ENCODE measurements at places on chromosomes 5 and 9. TPM values are rescaled to one million over a fixed set of nuclear protein-coding genes. Genes with fewer than 3 reads are reported as not detected.

GRCh38 chr9:35905051-35905781, 786 bp upstream of the HRCT1 start:
- peak; percentile 82 for DNase-seq

DNA sequence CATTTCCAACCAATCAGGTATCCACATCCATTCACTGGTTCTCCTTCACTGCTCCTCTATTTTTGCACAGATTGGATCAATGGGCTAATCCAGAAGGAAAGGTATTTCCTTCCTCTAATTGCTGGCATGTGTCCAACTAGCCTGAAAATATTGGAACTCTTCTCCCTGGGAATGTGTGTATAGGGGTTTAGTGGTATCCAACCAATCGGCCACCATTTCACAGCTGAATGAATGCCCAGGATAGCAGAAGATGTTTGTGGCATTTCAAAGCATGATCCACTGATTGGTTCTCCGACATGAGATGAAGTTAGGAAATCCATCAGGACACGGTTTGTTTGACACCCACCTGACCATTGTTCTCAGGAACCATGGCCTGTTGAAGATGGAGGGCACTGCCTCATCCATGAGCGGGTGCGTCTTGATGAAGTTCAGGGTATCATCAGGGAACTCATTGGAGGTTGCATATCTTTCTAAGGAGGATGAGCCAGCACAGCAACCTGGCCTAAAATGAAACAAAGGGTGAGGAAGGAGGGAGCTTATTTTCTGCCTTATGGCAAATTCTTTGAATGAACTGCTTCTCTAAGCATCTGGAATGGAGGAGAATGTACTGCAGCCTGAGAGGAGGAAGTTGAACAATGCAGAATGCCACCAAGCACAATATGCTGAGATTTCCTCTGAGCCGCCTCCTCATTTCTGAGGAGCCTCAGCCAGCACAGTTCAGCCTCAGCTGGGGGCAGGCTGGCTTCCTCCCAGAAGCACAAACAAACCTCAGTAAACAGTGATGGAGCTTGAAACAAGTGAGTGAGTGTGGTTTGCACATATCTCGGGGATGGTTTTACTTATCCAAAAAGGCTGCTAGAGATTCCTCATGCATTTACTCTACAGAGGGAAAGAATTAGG, 94.6 kb downstream of the SEMA6A start:
- no peak for DNase-seq

GRCh38 chr9:2055203-2055658, 40.1 kb downstream of the SMARCA2 start:
- peak; percentile 91 for DNase-seq

DNA sequence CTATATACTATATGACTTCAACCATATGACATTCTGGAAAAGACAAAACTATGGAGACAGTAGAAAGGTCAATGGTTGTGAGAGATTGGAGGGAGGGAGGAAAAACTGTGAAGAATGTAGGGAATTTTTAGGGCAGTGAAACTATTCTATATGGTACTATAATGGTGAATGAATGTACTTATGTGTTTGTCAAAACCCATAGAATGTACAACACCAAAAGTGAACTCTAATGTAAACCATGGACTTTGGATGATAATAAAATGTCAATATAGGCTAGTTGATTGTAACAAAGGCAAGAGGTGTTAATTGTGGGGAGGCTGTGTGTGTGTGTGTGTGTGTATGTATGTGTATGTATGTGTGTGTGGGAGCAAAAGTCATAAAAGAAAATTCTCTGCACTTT, 10.8 kb upstream of the STOM start:
- DNase-seq, result no peak

LCN12 gene
- total RNA-seq, result not detected

- peak; percentile 88 for DNase-seq
Observed at GRCh38 chr5:66989286-66989685, 207.3 kb downstream of the CD180 start.

DNA sequence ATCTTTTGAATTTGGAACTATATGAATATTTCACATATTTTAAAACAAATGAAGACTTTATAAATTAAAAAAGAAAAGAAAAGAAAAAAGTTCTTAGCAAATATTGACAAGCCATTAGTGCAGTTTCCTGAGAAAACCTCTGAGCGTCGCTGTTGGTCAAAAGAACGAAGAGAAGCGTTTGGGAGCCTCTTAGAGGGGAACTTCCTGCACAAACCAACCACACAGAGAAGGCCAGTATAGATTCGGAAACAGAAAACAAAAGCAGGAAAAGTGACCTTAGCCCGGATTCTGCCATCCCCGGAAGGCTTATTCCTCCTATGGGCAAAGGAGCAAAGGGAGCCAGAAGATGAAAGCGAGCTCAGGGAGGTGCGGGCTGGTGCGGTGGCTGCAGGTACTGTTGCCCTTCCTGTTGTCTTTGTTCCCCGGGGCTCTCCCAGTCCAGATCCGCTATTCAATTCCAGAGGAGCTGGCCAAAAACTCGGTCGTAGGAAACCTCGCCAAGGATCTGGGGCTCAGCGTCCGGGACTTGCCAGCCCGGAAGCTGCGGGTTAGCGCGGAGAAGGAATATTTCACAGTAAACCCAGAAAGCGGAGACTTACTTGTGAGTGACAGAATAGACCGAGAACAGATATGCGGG, at the start of gene PCDHGB2:
PCDHGB2 (plus strand) TSS at position 205 of the 637 bp plus-strand sequence; CDS start at position 347, 142 bp downstream.
- DNase-seq, result peak; percentile 73

STOML2 gene
- 138 TPM for total RNA-seq

RASEF gene
- not detected for total RNA-seq

GRCh38 chr9:545480-545879, 296.0 kb upstream of the DMRT1 start:
- DNase-seq, result no peak

DNA sequence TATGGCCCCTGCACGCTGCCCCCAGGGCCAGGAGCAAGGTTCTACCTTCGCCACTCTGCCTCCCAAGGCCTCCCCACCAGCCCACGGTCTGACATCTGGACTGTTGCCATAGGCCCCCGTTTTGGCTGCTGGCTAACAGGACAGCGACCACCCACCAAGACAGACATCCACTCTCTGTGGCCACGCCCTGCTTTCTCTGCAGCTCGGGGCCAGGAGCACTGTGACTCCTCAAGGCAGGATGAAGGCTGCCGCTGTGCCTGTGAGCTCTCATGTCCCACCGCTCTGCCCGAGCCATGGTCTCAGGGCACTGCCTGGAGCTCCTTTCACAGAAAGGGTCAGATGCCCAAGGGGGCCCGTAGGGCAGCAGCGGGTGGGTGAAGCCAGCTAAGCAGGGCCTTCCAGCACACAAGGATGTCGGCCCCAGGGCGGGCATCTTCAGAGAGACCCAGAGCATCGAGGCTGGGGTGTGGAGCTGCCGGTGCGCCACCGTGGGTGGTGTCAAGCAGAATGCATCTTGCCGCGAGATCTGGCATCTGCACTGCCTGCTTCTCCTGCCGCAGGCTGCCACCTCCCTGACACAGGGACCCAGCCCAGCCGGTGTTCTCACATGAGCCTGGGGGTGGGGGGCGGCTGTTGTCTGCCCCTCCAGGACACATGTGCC, 92.2 kb upstream of the ADAMTS2 start:
- DNase-seq, result no peak

GRCh38 chr9:115615821-115616665, 498.1 kb upstream of the TNC start:
- DNase-seq, result peak; percentile 95

DNA sequence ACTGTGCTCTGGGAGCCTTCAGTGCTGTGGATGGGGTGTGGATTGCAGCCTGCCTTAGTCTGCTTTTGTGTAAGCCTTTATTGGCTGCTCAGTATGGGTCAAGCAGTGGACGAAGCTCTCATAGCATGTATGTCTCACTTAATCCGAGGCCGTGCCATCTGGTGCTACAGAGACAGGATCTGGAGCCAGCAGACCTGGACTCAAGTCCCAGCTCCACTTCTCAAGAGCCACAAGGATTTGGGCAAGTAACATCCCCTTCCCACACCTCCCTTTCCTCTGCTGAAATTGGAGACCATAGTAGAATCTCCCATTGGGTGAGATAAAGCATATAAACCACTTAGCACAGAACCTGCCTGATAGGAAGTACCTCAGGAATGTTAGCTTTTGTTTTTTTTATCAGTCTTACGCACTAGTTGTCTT, 23.4 kb upstream of the LECT2 start:
- DNase-seq, result no peak

DNA sequence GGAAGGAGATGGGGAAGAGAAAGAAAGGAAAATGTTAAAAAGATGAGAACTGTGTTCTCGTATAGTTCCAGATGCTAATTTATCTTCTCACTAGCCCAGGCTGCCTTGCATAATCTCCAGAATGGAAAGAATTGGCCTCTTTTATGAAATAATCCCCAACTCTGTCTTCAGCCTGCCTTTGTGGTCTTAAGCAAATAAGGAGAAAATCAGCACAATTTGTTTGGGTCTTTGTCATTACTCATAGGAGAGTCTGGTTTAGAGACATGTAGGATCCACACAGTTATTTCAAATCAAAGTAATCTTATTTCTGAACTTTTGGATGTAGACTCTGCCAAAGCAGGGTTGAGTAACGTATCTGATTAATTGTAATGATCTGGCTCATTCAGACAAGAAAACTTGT, 50.7 kb upstream of the CAMK4 start:
- DNase-seq, result no peak

GRCh38 chr9:126417043-126417442, 90.4 kb downstream of the MVB12B start:
- DNase-seq, result no peak

DNA sequence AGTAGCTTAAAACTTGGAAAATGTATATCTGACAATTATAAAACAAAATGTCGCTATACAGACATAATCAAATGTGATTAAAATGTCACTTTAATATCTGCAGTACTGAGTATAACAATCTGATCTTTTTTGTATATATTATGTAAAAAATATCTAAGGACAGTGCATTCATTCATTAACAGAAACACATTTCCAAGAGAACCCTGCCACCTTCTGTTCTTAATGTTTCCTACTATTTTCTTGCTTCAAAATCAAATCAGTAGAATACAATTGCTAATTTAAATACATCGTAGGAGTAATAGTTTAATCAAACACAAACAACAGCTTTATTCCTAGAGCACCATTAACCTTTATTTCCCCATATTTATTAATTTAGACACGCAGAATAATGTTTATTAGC, 142.6 kb upstream of the ST8SIA4 start:
- peak; percentile 9 for DNase-seq

DNA sequence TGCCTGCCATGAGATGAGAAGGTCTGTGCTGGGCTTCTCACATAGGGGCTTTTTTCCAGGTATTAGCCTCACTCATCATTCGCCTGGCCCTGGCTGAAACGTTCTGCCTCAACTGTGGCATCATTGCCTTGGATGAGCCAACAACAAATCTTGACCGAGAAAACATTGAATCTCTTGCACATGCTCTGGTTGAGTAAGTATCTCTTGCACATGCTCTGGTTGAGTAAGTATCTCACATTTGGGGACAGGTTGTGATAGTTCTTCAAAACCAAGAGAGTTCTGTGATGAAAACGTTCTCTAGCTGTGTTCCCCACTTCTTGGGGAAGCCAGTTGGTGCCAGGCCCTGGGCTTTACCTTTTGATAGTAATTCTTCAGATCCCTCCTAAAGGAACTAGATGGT, 17.4 kb upstream of the IL13 start:
- no peak for DNase-seq

GRCh38 chr5:89582768-89583339, 699.9 kb upstream of the MEF2C start:
- peak; percentile 39 for DNase-seq

- DNase-seq, result no peak
Observed at GRCh38 chr5:168939156-168939800, 360.1 kb upstream of the PANK3 start.

DNA sequence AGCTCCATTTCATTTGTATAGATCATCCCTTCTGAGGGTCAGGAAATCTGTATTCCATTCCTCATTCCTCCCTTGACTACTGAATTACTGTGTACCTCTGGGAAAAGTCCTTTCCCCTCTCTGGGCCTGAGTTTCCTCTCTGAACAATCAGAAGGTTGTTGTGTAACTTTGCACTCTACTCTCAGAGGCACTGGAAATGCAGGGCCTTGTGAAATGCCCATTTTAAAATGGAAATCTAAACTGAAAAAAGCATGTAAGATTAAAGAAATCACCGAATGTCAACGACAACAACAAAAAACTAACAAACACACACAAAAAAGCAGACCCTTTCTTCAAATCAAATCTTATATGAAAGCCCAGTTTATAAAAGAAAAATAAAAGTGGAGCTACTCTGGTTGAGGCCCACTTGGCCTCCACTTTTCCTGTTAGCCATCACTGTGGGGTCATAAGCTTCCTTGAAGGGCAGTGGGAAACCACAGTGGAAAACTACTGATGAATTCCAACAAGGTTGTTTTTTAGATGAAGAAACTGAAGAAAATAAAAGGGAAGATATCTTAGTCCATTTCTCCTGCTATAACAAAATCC, 21.6 kb upstream of the GRPEL2 start:
- DNase-seq, result peak; percentile 36

DNA sequence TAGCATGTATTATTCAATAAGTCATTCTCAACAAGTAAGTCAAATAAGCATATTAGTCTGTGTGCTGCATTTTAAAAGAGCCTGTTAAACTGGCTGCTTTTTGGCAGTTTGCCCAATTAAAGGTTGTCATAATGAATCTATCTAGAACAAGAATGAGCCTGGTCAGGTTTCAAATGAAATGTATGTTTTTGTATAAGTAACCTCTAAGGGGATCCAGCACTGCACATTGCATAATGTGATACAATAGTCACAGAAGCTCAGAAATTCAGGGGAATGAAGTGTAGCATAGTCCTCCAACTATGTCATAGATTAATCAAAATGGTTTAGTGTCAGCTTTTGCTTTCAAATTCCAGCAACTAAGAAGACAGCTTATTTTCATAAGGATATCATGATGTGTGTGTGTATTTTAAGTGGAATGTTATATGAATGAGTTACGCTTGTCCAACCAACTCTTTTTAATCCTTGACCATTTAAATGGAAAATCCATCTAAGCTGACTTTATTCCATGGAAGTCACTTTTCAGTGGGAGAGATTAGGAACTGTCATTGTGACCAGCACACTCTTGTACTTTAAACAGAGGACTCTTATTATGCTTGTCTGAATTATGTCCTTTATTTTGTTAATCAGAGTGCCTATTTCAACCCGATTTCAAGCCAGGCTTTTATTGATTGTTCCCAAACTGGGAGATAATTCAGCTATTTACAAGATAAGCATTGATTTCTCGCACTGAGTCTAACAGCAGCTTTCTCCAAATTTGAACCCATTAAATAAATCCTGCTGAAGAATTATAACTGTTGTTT, 283.9 kb upstream of the ADAMTSL1 start:
- DNase-seq, result no peak

GRCh38 chr5:128234928-128235641, 151.5 kb downstream of the SLC12A2 start:
- no peak for DNase-seq

GRCh38 chr5:74953937-74954720, 87.9 kb upstream of the FAM169A start:
- DNase-seq, result peak; percentile 58

LAMC3 gene
- not detected for total RNA-seq

- peak; percentile 58 for DNase-seq
Observed at GRCh38 chr9:31612336-31613030, 772.0 kb upstream of the ACO1 start.
